ENCODE measurements at places on chromosomes 13 and 19. TPM values are rescaled to one million over a fixed set of nuclear protein-coding genes. Genes with fewer than 3 reads are reported as not detected.
A peak's percentile ranks its signal among the peaks of the same experiment; 100 is the strongest.

The FAM174C gene
- 17.3 TPM for total RNA-seq

GRCh38 chr19:47110521-47111005 lies 3.0 kb downstream of the ZC3H4 start:
- DNase-seq, result no peak

The RBM42 gene
- total RNA-seq, result 78.7 TPM

DNA sequence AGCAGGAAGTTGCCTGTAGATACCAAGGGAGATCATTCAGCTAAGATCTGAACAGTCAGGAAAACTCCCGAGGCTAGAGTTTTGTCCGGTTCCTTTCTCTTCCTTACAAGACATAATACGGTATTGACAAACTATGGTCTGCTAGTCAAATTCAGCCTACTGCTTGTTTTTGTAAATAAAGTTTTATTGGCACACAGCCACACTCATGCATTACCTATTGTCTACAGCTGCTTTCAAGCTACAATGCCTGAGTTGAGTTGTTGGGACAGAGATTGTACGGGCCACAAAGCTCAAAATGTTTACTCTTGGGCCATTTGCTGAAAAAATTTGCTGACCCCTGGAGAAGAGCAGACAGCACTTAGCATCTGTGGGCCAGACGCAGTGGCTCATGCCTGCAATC lies 2.5 kb downstream of the SLC1A6 start:
- no peak for DNase-seq

The ZNF491 gene
- 26.0 TPM for total RNA-seq

- no peak for DNase-seq
Observed at GRCh38 chr13:32791545-32792172, 205.4 kb downstream of the PDS5B start.

DNA sequence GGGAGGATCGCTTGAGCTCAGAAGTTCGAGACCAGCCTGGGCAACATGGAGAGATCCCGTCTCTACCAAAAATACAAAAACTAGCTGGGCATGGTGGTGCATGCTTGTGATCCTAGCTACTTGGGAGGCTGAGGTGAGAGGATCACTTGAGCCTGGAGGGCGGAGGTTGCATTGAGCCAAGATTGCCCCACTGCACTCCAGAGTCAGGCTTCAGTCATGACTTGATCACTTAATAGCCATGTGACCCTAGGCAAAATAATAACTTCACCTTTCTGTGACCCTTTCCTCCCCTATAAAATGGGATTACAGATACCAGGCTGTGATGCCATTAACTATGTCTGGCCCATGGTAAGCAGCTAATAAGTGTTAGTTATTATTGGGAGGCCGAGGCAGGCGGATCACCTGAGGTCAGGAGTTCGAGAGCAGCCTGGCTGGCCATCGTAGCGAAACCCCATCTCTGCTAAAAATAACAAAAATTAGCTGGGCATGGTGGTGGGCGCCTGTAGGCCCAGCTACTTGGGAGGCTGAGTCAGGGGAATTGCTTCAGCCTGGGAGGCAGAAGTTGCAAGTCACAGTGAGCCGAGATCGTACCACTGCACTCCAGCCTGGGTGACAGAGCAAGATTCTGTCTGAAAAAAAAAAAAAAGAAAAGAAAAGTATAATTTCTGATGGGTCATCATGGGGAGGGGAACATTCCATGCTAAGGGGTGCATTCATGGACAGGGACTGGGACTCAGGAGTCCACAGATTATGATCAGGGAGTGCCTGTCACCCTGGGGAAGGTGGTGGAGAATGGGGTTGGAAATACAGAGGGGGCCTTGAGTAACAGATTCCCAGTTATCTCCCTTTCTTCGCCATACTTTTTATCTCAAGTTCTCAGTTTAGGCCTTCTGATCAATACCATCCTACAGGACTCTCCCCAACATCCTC lies 15.5 kb downstream of the TPM4 start:
- no peak for DNase-seq

DNA sequence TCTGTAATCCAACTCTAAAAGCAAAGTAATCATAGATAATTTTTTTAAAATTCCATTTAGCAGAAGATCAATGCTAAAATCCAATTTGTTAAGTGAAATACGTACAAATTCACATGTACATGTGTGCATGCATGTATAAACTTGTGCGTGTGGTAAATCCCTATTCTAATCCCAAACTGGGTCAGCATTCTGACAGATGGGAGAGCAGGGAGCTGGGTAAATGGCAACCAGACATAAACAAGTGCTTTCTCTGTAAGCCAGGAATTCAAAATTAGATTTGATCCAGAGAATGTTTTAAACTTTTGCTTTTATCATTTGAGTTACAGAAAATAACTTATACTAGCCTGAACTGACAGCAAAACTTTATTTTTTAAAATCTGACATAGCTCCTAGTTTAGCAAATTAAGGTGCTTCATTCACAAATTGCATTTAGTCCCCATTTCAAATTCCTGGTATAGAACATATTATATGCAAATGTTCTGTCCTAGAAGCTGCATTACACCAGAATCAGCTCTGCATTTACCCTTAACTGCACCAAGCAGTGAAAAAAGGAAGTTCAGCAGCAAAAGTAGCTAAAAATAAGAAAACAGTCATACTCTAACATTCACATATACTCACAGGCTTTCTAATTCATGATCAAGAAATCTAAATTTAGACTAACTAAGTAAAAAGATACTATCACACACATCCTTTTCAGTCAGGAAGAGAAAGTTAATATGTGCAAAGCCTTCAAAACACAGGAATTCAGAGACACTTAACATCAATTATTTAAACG lies 32.6 kb downstream of the UBL3 start:
- no peak for DNase-seq

DNA sequence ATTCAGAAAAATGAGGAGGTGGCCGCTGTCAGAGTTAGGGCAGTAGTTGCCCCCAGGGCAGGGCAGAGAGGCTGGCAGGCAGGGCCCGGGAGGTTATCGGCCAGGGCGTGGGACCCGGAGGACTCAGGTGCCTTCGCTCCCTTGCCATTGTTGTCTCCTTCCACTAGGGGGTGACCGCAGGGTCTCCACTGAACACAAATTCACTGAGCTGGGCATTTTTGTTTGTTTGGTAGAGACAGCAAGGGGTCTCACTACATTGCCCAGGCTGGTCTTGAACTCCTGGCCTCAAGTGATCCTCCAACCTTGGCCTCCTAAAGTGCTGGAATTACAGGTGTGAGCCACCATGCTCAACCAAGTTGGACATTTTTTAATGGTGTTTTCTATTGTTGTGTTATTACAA lies 25.1 kb downstream of the CARS2 start:
- DNase-seq, result peak; percentile 45

DNA sequence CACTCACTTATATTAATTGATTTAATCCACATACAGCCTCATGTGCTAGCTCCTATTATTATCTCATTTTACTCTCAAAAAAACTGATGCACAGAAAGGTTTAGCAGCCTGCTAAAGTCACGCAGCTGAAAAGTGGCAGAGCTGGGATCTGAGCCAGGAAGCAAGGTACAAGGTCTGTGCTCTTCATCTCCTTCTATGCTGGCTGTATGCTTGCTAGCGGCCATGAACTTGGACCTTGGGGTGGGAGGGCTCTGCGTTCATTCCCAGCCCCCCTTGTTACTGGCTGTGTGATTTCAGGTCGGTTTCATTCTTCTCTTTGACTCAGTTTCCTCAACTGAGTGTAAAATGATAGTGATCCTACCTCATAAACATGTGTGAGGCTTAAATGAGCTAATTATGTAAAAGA lies 69.8 kb downstream of the ALOX5AP start:
- no peak for DNase-seq

DNA sequence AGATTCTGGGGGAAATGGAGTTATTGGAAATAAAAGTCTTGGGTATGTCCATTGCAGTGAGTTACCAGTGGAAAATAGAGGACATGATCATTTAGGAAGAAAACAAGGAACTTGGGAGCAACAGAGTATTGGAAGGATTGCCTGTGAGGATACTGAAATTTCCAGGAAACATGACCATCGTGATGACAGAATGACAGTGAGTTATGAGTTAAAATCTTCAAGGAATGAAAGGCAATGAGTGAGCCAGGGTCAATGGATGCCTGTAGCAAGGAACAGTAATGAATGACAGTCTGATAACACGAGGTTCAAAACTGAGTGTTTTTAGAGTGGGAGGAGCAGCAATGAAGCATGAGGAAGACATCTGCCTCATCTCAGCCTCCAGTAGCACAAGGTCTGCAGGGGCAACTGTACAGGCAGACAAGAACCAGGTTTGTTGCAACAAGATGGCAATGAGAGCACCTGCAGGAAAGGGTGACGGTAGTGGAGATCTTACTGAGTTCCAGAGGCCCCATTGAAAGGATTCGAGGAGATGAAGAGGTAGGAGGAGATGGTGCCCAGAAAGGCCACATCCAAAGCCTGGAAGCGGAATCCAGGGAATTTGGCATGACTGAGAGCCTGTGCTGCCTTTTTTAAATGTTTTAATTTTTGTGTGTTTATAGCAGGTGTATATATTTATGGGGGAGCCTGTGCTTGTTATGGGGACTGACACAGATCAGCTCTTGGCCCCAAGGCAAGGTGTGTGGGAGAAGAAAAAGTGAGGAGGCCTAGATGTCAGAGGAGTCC lies 43.9 kb downstream of the N4BP2L1 start:
- DNase-seq, result no peak

- DNase-seq, result no peak
Observed at GRCh38 chr13:26971990-26972887, 199.4 kb downstream of the USP12 start.

GRCh38 chr19:13868663-13869062 lies 8.3 kb upstream of the NANOS3 start:
- no peak for DNase-seq

The SRRM5 gene
- total RNA-seq, result 0.51 TPM

The SHISA7 gene
- 3.2 TPM for total RNA-seq

DNA sequence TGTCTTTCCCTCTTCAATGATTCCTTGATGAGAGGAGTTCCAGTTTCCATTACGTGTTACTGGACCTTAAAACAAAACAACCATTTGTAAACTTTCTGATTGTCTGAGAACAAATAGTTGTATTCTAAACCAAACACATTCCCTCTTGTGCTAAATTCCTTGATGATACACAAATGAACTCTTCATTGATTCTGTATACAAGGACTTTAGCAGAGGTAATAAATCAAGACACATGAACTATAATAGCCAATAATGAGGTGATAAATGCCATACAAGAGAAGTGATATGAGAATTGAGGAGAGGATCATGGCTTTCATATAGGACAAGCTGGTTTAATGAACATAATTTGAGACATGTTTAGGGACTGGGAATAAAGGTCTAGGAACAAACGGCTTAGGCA lies 13.5 kb upstream of the GPC5 start:
- DNase-seq, result no peak

- no peak for DNase-seq
Observed at GRCh38 chr13:72505376-72505775, 222.1 kb downstream of the MZT1 start.

GRCh38 chr13:78437781-78438180 lies 165.6 kb downstream of the POU4F1 start:
- DNase-seq, result no peak

DNA sequence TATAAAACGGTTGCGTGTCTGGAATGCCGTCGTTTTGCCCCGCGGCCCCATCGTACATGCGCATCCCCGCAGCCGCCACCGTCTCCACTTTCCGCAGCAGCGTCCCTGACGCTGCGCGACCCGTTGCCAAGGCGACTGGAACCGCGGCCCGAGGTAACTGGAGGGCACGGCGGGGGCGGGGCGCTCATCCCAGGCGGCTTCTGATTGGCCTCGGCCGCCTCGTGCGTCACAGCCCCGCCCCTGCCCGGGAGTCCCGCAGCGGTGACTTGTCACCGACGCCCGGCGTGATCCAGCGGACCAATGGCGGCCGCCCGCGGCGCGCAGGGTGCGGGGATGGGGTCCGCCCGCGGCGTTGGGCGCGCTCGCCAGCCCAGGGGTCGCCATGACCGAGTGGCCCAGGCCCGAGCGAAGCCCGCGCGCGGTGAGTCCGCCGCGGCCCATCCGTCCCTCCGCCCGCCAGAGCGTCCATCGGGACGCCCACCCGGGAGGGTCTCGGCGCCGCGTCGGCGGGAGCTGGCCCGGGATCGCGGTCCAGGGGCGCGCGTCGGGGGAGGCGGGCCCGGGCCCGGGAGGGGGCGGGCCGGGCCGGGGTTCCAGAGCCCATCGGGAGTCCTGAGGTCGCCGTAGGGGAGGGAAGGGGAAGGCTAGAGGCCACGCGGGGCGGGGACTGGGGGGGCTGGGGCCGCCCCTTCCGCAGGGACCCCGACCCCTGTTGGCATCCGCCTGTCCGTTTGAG lies at the start of gene ZSCAN1:
TSS of gene ZSCAN1 (plus strand) at position 285 of the 736 bp plus-strand sequence. CDS start 3,812 bp downstream, outside the sequence.
- DNase-seq, result peak; percentile 99

DNA sequence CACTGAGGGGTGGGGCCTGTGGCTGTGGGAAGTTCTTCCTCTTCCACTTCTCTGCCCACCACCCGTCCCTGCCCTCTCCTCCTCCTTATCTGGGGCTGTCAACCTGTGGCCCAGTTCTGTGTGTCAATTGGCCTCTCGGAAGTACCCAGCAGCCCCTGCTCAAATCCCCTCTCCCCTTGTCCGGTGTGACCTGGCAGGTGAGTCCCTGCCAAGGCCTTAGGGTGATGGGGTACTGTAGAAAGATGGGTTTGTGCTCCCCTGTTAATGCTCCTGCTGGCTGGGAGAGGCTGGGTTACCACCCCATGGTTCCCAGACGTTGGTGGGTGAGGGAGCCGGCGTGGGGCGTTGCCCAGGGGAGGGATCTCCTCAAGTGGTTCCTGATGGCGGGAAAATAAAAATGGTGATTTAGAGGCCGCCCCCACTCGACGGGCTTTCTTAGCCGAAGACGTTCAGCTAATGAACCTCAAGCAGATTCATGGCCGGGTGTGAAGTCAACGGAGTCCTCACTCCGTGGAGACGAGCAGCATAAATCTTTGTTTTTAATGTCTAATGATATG lies 141.2 kb downstream of the URI1 start:
- no peak for DNase-seq

The INSR gene
- 23.9 TPM for total RNA-seq

DNA sequence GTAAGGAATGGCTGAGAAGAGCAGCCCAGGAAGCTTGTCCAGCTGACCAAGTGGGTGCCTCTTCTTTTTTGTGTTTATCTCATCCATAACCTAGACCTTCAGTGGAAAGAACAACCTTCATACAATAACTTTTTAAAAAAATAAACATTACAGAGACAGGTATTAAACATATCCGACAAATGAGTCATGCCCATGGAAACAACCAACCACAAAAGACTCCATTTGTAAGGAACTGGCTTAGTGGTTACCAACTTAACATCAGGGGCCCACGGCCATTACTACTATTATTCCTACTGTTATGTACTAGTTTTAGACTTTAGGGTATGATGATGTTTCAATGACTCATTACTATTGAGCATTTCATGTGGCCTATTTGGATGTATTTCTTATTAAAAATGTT lies 191.7 kb upstream of the SERP2 start:
- DNase-seq, result no peak

DNA sequence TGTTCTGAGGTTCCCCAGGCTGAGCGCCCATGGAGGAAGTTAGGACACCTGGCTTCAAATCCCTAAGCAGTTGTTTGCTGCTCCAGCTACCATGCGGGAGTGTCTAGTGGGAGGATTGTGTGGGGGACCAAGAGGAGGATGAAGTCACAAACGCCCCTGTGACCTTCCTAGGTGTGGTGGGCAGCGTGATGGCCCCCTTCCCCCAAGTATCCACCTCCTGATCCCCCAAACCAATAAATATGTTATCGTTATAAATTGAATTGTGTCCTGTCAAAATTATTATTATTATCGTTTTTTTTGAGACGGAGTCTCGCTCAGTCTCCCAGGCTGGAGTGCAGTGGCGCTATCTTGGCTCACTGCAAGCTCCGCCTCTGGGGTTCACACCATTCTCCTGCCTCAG lies at the start of gene SLC25A41:
TSS of gene SLC25A41 (minus strand) at position 101 of the 400 bp plus-strand sequence. CDS start at position 31, 70 bp downstream.
- DNase-seq, result no peak

The RFC3 gene
- 12.6 TPM for total RNA-seq

The USHBP1 gene
- total RNA-seq, result not detected

GRCh38 chr13:47890146-47890814 lies 110.8 kb downstream of the SUCLA2 start:
- DNase-seq, result no peak
